Activated T-cell treated with anti-CD3 and anti-CD28 coated beads for 4 hours (primary cell): ENCODE measurements at places on chromosomes 2 and 18.

DNA sequence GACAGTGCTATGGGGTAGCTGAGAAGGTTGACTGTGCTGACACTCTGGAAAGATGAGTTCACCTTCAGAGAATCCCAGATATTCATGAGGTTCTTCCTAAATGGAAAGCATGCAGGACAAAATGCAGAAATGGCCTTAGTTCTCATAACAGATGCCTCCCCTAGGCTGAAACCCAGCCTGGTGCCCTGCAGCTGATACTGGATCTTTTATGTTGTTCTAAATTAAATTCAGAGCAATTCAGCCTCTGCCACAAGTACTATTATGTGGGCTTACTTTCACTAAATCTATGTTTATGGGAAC is 172.0 kb upstream of the SERPINE2 start:
- DNase-seq, result no peak

- DNase-seq, result no peak
These were observed at the start of gene SYT4 for GRCh38 chr18:43277164-43277600. SYT4 (minus strand) TSS chr18:43277490; CDS start chr18:43277281, 209 bp downstream.

DNA sequence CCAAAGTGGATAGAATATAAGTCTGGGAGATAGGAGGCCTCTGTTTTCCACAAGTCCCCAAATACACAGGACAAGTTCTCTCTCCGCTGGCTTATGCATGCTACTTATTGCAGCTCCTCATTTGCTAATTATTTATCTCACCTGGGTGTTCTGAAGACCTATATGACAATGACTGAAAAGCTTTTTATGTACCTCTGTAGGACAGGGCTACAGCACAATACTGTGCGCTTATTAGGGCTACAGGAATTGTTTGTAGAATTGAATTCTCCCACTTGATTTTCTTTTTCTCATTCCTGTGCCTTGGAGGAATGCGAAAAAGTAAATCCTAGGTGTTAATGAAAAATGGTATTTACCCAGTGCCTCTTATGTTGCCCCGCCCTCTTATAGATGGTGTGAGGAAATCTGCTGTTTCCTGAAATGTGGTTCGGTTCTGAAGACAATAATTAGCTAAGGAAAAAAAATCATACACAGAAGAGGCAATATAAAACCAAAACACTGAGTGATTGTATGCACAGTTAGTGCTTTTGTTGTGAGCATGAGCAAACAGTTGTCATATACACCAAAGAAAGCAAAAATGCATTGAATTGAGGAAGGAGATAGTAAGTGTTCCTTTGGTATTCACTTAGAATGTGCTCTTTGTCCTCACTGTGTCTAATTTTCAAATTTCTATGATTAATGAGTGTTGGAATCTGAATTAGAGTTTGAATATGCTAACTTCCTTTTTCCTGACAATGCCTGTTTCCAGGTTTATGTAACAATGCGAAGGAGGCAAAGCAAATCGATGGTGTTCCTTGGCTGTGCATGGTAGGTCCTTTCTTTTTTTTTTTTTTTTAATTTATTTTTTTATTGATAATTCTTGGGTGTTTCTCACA is 78.7 kb upstream of the PNPT1 start:
- no peak for DNase-seq

GRCh38 chr18:1998121-1998520 is 573.2 kb downstream of the METTL4 start:
- DNase-seq, result no peak

DNA sequence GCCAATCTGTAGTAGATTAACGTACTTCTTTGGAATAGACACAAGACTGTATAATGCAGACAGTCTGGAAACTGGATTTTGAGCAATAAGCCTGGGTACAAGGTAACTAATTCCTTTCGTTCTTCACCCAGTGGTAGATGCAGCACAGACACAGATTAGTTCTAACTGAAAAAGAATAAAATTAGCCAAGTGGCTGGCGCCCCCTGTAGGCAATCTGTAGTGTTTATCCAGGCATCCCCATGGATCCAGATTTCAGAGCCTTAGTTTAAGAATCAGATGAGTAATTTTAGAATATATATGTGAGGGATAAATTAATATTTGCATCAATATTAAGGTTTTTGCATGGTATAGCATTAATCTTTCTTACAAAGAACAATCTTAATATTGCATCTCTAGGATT is 563.9 kb downstream of the DCC start:
- DNase-seq, result no peak

- DNase-seq, result no peak
These were observed 132.3 kb upstream of the TNP1 start for GRCh38 chr2:216992056-216992675.

- no peak for DNase-seq
These were observed 103.0 kb upstream of the TMEM200C start for GRCh38 chr18:5998166-5998881.

GRCh38 chr2:17962876-17963275 is 84.4 kb downstream of the KCNS3 start:
- DNase-seq, result no peak

- DNase-seq, result no peak
These were observed 1.1 kb upstream of the NEMP2 start for GRCh38 chr2:190535586-190535985.

DNA sequence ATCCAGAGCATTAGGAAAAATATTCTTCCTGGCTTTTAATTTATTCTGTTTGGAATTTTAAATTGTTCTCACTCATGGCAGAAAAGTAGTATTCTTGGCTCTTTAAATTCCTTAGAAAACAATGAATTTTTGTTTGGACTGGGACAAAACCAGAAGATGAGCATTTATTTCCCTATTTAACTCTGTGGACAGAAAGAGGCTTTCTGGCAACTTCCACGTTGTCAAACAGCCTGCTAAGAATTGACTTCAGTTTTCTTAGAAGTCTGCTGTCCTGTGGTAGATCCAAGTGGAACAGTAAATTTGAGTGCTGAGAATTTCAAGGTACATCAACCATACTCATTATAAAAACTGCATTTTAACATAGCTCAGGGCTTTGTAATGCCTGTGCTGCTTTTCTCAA is 83.8 kb downstream of the MGAT5 start:
- DNase-seq, result no peak

DNA sequence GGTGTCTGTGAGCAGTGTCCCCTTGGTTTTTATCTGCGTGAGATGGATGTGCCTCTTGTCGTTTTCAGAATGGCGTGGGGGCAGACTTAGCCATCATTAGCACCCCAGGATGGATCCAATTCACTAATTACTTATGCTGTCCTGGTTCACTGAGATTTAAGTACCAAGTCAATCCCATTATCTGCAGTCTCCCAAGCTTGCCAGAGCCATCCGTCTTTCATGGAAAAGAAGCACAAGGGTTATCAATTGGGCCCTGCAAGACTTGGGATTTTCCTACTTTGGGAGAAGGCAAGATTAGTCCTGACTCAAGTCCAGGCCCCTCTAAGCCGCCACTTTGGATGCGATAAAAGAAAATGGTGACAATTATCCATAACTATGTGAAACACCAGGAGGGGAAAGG is 404.0 kb downstream of the TMEM182 start:
- DNase-seq, result no peak

DNA sequence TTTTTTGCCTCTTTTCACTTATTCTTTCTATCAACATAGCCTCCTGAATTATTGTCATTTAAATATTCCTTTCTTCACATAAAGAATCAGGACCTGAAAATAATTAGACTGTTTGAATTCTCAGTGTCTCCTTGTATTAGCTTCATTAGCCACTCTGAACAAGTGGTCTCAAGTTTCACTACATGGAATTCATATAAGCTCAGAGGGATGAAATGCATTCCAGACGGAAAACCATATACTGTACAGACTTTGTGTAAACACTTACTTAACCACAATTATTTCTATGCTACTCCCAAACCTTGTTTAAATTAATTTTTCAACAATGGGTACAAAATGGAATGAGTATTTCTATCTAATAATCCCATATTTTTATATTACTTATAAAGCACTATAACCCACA is 53.4 kb downstream of the CHN1 start:
- DNase-seq, result no peak

GRCh38 chr2:70086838-70087701 is at the start of gene PCBP1:
PCBP1 (plus strand) TSS chr2:70087477; CDS start chr2:70087744, 267 bp downstream.
- peak; percentile 99 for DNase-seq

DNA sequence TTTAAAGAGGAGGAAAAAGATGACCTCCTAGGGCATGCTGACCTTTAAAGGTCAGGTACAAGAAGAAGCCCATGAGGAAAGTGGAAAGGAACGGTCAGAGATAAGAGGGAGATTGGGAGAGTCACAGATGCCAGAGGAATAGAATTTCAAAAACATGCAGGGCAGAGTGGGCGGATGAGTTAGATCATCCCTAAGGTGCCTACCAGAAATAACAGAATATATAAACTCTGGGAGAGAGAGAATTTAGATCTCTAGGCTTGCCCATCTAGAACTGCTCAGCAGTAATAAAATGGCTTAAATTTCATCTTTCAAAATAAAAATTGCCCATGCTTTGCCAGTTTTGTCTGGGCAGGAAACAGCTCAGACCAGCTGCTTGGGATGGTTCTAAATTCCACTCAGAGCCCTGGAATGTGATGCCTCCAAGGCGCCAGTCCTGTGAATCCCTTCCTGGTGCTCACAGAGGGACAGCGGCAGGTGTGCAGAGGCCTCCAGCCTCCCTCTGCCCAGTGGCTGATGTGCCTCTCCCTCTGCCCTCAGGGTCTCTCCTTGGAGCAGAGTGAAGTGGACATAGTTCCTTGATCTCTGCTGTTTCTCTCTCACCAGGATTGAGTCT is 130.9 kb downstream of the ANTXR1 start:
- no peak for DNase-seq

- DNase-seq, result peak; percentile 73
These were observed 18.0 kb downstream of the REL start for GRCh38 chr2:60899230-60899891.

GRCh38 chr2:20469595-20469994 is 22.7 kb downstream of the RHOB start:
- DNase-seq, result no peak

- DNase-seq, result no peak
These were observed 1.9 kb upstream of the IL1R2 start for GRCh38 chr2:101989740-101990460.

DNA sequence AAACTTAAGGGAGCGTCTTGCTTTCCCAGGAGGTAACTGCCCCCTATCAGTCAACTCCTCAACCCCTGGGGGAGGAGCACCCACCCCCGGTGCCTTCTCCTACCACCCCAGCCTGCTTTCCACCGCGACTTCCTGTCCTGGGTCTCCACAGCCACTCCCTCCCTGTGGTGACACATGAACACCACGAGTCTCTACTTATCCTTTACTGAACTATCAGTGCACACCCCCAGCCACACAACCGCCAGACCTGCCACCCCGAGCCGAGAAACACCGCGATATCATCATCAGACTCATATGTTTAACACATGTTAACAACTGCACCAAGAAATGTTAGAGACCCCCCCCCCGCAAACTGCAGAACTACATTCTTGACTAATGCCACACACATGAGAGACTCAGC is 43.3 kb downstream of the LONRF2 start:
- DNase-seq, result no peak

GRCh38 chr2:9302755-9303154 is 96.1 kb downstream of the ASAP2 start:
- DNase-seq, result no peak

- DNase-seq, result no peak
These were observed 11.5 kb downstream of the SPEG start for GRCh38 chr2:219446101-219446504.

DNA sequence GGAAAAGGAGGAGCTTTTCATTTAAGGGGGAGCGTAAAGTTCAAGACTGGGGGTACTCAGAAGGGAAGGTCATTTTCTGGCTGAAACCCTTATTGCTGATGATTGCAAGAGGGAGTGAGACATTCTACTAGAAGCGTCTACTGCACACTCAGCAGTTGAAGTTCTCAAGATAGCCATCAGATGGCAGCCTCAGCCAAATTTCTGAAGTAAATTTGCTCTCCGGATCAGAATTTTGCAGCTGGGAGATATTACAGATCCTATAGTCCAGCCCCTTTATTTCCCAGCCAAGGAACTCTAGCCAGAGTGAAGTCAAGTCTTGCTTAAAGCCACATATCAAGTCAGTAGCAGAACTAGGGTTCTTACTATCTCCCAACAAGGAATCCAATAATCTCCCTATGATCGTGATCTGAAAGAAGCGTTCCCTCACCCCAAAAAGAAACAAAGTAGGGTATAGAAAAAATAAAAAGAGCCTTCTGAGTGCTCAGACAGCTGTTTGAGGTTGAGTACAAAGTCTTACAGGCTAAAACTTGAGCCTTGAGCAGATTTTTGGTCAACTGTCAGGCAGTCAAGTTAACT is 24.0 kb downstream of the RAX start:
- DNase-seq, result no peak

- no peak for DNase-seq
These were observed 74.1 kb downstream of the BOD1L2 start for GRCh38 chr18:57220930-57221483.

- DNase-seq, result no peak
These were observed 1.4 kb downstream of the SLC14A1 start for GRCh38 chr18:45725336-45725735.

DNA sequence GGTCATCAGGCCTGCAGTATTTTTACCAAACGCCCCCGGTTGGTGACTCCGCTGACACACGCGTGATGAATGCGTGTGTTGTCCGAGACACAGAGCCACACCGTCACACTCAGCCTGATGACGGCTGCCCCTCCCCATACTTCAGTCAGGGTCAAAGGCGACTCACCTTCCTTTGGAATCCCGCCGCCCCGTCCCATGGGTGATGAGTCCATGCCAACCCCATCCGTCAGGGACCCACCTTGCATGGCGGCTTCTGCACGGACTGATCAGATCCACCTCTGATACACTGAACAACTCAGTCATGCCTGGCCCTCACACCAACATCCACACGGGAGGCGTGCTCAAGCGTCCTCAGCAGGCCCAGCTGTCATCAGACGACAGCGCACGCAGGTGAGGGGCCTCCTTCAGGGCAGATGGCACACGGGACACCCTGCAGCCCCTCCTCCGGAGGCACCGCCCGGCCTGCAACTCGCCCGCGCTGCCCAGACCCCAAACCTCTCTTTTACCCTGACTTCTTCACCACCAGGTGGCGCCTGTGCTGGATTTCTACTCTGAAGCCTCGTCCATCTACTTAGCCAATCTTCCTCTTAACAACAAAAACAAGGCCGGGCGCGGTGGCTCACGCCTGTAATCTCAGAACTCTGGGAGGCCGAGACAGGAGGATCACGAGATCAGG is 89.2 kb downstream of the ZNF516 start:
- DNase-seq, result no peak

GRCh38 chr18:64720781-64721464 is 572.0 kb upstream of the LINC00305 start:
- DNase-seq, result no peak

GRCh38 chr2:217922101-217923006 is 80.4 kb downstream of the TNS1 start:
- no peak for DNase-seq

DNA sequence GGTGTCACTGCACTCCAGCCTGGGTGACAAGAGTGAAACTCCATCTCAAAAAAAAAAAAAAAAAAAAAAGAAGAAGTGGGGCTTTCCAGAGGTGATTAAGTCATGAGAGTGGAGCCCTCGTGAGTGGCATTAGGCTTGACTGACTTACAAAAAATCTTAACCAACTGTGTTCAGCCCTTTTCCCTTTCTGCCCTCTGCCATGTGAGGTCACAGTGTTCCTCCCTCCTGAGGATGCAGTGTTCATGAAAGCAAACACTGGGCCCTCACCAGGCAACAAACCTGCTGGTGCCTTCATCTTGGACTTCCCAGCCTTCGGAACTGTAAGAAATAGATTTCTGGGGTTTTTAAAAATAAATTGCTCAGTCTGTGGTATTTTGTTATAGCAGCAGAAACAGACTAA is 37.0 kb upstream of the METTL21A start:
- no peak for DNase-seq

- DNase-seq, result no peak
These were observed 127.3 kb downstream of the HDAC4 start for GRCh38 chr2:239273280-239274234.

- no peak for DNase-seq
These were observed 5.6 kb downstream of the WNT10A start for GRCh38 chr2:218885981-218886947.
